ENCODE measurements at places on chromosomes 2 and 18.

DNA sequence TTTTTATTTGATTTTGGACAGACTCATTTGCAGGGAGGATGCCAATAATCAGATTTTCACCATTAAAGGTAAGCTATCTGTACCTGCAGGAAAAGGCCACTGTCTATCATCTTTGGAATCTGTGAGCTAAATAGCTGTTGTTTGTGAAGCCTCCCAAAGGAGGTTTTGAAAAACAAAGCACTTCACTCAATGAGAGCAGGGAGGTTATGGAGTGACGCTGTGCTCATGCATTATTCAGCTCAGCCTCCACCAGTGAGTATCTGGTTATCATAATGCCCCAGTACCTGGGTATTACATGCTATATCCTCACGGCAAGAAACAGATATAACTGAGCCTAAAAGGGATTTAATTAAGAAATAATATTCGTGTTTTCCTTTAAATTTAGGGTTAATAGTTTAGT, 189.6 kb upstream of the PIK3C3 start:
- no peak for DNase-seq

DNA sequence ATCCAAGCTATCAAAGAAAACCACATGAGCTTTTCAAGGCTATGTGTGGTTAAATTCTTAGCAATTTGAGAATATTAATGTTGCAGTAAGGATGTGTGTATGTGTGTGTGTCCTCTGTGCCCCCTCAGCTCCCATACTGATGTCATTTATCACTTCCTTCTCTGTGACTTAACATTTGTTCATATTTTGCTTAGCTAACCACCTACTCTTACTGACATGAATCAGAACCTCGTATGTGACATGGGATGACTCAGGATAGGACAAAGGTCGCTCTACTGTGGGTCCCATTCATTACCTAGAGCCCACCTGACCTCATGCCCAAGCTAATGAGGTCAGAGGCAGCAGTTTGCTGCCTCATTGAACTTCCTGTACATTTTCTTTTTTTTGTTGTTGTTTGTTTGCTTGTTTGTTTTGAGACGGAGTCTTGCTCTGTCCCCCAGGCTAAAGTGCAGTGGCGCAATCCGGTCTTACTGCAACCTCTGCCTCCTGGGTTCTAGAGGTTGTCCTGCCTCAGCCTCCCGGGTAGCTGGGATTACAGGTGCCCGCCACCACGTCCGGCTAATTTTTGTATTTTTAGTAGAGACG, 36.3 kb downstream of the MOGAT1 start:
- no peak for DNase-seq

DNA sequence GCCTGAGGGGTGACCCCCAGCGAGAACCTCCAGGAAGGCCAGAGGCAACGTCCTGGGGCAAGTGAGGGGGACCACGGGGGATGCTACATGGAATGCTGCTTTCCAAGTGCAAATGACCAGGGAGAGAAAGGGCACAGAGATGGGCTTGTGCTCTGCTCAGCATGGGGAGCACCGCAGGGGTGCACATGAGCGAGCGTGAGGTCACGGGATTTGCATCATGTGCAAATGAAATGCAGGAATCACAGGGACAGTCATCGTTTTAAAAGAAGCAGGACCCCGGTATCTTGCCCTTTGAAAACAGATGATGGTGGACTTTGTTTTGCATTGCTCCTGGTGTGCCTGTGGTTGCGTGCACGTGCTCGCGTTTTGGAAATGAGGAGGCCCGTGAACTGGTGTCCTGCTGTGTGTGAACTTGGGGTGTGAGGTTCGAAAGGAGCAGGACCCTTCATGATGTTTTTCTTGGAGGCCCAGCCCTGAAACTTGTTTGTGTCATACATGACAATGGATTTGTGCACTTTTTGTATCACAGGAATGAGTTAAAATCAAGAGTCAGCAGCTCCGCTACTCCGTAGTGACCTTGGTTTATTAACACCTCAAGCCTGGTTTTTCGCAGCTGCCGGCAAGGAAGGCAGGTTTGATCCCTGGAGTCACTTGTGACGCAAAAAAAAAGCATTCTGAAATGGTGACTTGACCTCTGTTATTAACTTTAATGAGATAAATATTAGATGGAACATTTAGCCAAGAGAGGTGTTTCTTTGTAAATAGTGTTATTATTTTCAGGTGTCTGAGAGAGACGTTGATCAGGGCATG, 234.5 kb downstream of the LDLRAD4 start:
- no peak for DNase-seq

- DNase-seq: no peak
These were observed 341.3 kb downstream of the MYCN start for GRCh38 chr2:16281451-16282335.

GRCh38 chr2:207616185-207616584, 9.0 kb downstream of the METTL21A start:
- no peak for DNase-seq
